ENCODE measurements at places on chromosomes 2 and 18.

DNA sequence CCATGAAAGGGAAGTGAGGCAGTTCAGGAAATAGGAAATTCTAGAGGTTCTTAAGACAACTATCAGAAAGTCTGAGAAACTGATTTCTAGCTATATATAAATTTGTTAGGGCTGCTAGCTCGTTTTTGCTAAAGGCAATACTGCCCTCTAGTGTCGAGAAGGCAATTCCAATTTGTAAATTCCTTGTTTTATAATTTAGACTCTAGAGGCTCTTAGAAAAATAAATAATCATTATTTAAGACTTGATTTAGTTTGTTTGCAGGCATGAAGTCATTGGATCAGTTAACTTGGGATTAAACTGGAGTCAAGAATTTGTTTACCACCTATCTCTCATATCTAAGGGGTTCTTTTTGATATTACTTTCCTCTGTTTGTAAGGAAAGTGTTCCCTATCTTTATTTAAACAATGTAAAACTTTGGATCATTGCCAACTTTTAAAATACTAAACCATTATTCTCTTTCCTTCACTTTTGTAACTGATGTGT is 66.2 kb downstream of the ACVR2A start:
- DNase-seq: peak; percentile 15

GRCh38 chr2:208072250-208072892 is 47.0 kb upstream of the PLEKHM3 start:
- no peak for DNase-seq

DNA sequence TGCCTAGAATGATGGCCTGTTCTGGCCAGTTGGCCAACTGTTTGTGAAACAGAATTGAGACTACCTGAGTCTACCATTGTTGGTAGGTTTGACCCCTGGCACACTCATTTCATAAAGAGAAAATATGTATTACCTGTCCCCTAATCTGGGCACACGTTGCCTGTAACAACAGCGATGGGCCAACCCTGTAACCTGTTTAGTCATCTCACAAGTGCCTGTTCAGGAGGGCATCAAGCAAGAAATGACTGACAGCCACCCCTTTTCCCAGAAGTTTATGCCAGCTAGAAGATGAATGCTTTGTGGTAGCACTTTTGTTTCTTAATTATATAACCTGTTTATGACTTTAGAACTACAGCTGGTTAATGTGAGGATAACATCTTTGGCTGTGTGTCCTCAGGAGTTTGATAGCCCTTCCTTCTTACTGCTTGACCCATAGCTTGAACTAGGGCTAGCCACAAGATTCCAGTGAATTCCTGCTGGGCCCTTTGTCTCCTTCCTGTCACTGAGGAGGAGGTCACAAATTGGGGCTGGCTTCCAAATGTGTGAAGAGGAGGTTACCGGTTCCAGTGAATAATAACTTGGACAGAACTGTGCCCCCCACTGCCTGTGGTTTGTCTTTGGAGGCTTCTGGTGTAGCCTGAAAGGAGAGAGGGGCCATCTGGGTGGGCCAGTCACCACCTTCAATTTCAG is 273.9 kb upstream of the EPAS1 start:
- no peak for DNase-seq

- no peak for DNase-seq
Observed at GRCh38 chr2:32942793-32943485, 3.8 kb upstream of the LTBP1 start.

DNA sequence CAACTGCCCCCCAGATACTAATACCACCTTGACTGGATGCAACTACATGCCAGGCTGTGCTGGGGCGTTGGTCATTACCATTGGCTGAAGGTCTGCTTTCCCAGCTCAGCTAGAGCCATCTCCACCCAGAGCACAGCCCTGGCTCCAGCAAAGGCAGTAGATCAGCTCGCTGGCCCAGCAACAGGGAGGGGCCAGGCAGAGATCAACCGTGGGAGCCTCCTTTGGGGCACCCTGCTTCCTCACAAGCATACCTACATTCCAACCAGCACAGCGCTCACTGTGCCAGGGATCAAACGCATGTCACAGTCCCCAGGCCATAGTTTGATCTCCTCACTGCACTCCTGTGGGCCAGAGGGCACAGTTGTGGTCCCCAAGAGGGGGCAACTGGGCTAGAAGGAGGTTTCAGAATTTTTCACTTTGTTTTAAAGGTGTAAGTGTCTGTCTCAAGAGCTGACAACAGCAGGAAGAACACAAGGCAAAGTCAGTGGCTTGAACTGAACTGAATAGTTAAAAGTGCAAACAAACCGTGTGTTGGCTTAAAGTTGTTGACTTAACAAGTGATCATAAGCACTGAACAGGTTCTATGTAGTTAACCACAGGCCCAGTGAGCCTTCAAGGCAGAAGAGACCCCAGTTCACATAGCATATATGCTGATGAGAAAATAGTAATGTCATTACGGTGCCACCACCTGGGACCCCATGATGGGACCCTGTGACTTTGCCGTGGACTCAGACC is 70.1 kb upstream of the BZW1 start:
- DNase-seq: peak; percentile 61

GRCh38 chr2:54680397-54681041 is 42.9 kb upstream of the EML6 start:
- no peak for DNase-seq
